Activated gamma-delta T cell treated with anti-CD3 and anti-CD28 coated beads, Interleukin-2, amount 50 U/mL, for 16 hours (primary cell): ENCODE measurements at places on chromosomes 12 and 14.
A peak's percentile ranks its signal among the peaks of the same experiment; 100 is the strongest.

- no peak for DNase-seq
These were observed 38.9 kb downstream of the PPP4R4 start for GRCh38 chr14:94213021-94213420.

DNA sequence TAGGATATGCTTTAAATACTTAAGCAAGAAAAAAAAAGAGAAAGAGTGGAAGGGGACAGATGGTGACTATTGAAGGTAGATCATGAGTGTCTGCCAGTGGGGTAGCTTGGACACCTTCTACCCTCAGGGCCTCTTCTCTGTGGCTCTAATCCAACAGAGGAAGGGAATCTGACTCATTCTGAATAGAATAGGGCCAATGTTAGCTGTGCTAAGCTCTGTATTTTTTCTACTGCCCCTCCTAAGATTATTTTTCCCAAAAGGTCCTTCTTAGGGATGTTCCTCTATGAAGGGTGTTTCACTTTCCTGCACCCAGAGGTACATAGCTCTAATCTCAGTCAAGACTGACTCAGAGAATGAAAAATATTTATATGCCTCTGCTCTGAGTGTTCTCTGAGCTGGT is 25.6 kb downstream of the UNC79 start:
- no peak for DNase-seq

- DNase-seq = no peak
These were observed 334.1 kb downstream of the ALG10 start for GRCh38 chr12:34356233-34356987.

GRCh38 chr12:71057330-71057729 is 100.5 kb downstream of the TSPAN8 start:
- DNase-seq = no peak

GRCh38 chr12:118064608-118065007 is 3.6 kb upstream of the WSB2 start:
- no peak for DNase-seq

- DNase-seq = no peak
These were observed 27.6 kb upstream of the BEGAIN start for GRCh38 chr14:100614803-100615202.

DNA sequence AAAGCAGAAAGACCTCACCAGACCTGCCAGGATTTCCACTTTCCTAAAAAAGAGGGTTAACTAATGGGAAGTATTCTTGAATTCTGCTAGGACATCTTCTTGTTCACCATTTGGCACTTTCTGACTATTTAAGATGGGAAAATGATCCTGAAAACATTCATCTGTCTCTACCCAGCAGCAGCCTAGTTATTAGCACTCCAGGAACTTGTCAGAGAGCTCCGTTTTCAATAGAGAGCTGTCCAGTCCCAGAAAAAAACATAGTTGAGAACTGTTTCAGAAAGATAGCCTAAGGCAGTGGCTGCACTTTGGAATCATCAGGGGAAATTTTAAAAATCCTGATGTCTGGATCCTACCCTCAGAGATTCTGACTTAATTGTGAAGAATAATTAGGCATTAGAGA is 22.1 kb upstream of the CEP83 start:
- no peak for DNase-seq

DNA sequence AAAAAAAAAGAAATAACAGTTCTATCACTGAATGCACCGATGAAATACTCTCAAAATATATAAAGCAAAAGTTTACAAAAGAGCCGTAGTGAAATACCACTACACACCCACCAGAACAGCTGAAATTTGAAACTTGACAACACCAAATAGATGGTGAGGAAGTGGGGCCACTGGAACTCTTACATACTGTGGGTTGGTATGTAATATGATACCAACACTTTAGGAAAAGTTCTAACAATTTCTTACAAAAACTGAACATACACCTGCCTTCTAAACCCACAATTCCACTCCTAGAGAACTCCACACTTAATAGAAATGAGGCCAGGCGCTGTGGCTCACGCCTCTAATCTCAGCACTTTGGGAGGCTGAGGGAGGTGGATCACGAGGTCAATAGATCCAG is 14.1 kb downstream of the EIF5 start:
- no peak for DNase-seq

GRCh38 chr14:91375720-91376452 is 41.7 kb downstream of the CCDC88C start:
- no peak for DNase-seq

- DNase-seq = peak; percentile 10
These were observed 26.2 kb upstream of the CHPT1 start for GRCh38 chr12:101671157-101671791.

GRCh38 chr12:54021432-54022013 is 6.7 kb upstream of the HOXC6 start:
- DNase-seq = no peak

DNA sequence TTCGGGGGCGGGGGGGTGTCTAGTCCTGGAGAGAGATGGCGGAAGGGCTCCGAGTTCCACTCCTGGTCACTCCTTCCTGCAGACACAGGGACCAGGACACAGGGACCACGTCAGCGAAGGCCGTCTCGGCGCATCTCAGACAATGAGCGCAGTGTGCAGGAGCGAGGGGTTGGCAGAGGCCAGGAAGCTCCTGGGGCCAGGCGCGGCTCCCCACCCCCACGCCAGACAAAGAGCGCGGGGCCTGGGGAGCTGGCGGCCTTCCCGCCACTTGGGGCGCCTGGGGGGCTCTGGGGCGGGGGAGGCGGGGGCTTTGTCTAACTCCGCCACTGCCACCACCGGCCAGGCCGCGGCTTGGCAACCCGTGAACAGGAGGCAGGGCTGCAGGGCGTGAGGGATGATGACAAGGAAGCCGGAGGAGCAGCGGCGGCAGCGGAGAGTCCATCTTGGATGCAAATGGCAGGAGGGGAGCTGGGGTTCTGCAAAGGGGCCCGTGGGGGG is 2.2 kb downstream of the CDK2AP1 start:
- DNase-seq = no peak

GRCh38 chr12:64672925-64673409 is 62.7 kb downstream of the RASSF3 start:
- DNase-seq = no peak

DNA sequence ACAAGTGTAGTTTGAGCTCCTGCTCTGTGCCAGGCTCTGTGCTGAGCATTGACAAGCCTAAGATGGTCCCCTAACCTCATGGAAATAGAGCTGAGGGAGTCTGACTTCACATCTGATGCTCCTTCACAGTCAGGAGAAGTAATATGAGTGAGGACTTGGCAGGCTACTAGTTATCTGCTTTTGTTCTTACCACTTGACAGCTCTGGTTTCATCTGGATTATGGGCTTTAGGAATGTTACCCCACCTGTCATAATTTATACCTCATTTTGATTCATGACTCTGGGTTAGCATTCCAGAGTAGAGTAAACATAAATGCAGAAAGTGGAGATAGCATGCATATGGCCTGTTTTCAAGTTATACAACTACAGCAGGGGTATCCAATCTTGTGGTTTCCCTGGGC is 40.5 kb downstream of the ATP6V1D start:
- DNase-seq = no peak

DNA sequence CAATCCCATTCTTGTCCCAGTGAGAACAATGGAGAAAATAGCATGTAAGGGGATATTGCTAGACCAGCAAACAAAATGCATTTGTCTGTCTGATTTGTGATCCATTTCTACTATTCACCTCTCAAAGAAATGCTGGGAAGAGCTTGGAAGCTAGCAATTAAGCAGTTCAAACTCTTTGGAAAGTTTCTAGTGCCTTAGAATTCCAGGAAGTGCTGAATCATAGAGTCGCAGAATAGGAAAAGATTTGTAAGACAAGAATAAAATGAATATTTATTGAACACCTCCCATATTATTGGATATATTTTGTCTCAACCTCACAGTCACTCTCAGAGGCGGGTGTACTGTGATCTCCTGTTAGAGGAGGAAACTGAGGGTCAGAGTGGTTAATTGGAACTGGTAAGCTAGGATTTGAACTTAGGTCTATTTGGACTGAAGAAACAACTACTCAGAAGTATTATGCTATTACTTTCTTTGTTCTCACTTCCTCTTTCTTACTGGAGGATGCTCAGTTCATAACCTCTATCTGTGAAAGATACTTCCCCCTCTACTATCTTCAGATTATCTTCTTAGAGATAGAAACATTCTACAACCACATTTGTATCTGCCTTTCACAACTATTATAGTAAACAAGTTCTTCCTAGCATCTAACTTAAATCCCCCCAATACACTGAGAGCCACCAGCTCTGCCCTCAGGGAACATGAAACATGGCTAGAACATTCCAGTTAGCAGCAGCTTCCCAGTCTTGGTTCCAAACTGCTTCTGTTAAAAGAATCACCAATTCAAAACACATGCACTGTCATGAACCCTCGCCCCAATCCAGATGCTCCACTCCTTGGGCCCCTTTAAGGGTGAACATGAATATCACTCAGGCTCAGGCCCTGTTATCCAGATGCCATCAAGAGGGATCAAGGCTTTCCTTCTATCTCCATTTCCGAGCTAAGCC is 64.2 kb downstream of the DRAM1 start:
- no peak for DNase-seq

DNA sequence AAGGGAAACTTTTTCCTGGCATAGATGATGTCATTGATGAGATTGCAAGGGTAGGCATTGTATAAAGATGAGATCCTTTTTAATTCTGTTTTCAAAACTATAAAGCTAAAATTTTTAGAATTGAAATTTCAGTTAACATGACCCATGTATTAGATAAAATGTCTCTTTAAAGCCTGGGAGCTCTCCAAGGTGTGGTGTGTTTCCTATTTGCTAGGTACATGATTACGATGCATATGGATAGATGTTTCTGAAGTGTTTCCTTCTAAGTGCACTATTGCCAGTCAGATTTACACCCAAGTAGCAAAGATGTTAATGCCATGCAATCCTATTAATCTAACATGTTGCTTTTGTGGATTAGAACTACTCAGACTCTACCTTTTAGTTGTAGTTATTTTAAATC is 834.7 kb downstream of the DIO2 start:
- DNase-seq = no peak

- DNase-seq = peak; percentile 16
These were observed 446 bp downstream of the PPP1R12A start for GRCh38 chr12:79934281-79935020.

DNA sequence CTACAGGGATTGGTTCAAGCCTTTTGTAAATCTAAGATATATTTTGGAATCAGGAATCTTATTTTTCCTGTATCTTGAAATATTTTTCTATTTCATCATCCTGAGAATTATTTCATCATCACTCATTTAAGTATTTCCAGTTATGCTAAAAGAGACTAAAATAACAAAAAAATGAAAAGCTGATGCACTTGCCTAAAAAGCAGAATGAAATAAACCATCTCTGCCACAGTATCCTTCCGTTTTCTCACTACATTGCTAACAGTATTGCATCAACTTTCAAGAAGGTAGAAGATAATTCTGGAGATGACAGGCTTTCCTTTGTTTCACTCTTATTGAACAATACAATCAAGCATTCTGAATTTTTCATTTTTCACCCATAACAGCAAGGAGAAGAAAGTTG is 31.1 kb upstream of the EIF5 start:
- DNase-seq = no peak

GRCh38 chr14:48417715-48418500 is 742.5 kb upstream of the MDGA2 start:
- DNase-seq = no peak

- no peak for DNase-seq
These were observed 65.9 kb upstream of the WSCD2 start for GRCh38 chr12:108063192-108063591.

DNA sequence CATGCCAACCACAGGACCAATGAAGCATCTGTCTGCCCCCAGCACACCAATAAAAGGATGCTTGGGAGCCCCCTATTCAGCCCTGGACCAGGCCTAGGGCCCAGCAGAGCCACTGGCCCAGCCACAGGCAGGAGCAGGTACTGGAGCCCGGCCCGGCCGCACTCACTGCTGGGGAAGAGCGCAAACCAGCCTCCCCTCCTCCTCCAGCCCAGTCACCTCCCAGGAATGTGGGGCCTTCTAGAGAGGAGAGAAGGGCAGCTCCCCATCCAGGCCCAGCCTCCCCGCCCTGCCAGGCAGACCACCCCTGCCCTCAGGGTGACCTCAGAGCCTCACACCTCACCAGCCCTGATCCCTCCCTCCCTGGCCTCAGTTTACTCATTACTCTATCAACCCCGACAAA is 56.2 kb downstream of the CCNK start:
- no peak for DNase-seq

DNA sequence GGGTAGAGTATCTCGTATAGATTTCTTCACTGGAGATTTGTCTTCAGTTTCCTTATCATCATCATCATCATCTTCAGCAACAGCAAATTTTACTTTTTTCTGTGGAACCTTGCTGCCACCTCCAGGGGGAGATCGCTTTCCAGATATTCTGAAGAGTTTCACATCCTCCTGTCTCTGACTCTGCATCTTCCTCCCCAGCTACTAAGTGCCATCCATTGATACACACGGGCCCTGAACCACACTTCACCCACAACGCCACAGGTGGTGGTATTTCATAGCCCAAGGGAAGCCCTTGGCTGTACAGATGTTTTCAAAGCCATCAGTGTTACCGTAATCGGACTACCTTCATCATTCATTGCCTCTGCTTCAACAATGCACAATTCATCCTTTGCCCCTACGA is 82.2 kb downstream of the PPP2R5C start:
- no peak for DNase-seq

DNA sequence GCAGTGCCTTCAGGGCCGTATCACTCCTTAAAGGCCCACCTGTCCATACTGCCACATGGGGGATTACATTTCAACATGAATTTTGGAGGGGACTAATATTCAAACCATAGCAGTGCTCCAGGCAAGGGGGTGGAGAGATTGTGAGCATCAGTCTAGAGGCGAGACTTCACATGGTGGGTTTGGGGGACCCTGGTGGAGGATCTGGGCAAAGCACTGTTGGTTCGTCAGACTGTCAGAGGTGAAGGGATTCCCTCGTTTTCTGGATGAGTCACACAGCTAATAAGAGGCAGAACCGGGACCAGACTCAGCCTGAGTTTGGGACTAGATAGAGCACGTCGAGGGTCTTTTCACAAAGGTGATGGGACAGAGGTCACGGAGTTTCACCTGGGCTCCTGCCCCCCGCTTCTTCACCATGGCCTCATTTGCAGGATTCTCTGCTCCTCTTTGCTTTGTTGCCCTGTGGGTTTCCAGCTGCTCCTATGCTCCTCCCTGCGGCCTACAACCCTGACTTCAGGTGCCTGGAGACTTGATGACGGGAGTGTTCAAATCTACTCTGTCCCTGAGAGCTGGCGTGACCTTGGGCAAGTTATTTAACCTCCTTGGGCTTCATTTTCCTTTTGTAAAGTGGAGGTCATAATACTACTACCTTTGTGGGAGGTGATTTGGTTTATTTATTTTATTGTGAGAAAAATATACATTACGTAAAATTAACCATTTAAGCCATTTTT is 41.5 kb downstream of the TEAD4 start:
- DNase-seq = no peak

DNA sequence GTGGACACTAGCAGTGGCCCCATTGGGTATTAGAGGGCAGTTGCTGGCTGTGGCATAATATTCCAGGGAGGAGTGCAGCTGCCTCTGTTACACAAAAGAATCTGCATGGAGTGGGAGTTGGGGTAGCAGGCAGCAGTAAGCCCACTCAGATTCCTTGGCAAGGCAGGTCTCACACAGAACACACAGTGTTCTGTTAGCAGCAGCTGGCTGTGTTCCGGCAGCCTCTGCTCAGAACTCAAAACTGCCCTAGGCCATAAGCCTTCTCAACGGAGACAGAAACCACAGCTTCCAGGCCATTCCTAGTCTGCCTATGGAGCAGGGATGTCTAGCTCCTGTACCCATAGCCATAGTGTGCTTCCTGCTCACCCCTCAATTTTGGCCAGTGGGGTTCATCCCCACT is 1085.4 kb downstream of the SLC6A15 start:
- no peak for DNase-seq

GRCh38 chr12:52387859-52388258 is 2.4 kb upstream of the KRT84 start:
- DNase-seq = no peak
